ENCODE measurements at places on chromosomes 16 and 17. TPM values are rescaled to one million over a fixed set of nuclear protein-coding genes. Genes with fewer than 3 reads are reported as not detected.

The MRPL10 gene
- total RNA-seq: 70.0 TPM

The TLCD2 gene
- total RNA-seq: 0.05 TPM

The PABPN1L gene
- total RNA-seq: not detected

The TEX14 gene
- total RNA-seq: 0.24 TPM

Data from activated naive CD4-positive, alpha-beta T cell treated with anti-CD3 and anti-CD28 coated beads for 36 hours (primary cell).